ENCODE measurements at places on chromosomes 7 and 10.

DNA sequence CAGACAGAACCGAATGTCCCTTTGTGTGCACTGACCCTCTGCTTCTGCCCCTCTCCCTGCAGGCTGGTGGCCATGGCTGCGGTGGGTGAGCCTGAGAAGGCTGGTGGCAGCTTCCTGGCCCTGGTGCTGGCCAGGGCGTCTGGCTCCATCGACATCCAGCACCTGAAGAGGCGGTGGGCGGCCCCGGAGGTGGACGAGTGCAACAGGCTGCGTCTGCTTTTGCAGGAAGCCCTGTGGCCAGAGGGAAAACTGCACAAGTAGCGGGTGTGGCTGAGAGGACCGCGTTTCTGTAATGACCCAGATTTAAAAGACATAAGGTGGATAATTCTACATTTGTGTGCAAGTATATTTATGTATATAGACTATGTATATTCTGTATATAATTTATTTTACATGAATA lies 89.2 kb downstream of the DYNC2I1 start:
- DNase-seq, result no peak

- DNase-seq, result no peak
Observed at GRCh38 chr7:4136036-4136435, 546.1 kb upstream of the FOXK1 start.

DNA sequence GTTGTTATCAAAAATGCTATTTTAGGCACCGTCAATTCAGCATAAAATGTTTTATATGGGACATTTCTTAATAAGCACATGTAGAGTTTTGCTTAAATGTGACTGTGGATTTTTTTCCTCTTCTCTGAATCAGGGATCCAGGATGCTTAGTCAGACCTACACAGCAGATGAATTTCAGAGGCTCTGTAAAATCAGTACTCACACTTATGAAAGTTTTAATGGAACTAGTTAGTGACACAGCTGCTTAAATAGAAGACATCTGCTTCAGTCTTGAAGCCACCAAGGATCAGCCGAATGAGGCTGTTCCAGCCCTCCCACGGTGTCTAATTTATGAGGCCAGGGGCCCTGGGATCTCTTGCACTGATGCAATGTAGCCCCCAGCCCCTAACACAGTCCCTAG lies 136.0 kb downstream of the MYOF start:
- DNase-seq, result no peak

DNA sequence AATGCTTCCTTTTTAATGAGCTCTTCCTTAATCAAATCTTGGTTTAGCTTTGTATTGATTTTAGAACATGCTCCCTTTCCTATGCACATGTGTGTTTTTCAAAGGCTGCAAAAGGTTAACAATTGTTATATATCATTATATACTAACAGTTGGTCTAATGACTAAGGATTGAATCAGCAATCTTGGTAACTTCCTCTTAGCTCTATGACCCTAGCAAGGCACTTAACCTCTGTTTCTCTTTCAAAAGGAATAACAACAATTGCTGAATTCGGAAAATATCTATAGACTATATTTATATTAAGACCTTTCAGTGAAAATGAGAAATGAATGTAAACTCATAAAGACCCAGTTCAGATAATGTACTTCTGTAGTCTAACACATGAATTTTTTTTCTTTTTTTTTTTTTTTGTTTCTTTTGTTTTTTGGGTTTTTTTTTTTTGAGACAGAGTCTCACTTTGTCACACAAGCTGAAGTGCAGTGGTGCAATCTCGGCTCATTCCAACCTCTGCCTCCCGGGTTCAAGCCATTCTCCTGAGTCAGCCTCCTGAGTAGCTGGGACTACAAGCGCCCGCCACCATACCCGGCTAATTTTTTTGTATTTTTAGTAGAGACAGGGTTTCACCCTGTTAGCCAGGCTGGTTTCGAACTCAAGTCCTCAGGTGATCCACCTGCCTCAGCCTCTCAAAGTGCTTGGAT lies 48.8 kb downstream of the HOXA1 start:
- no peak for DNase-seq

DNA sequence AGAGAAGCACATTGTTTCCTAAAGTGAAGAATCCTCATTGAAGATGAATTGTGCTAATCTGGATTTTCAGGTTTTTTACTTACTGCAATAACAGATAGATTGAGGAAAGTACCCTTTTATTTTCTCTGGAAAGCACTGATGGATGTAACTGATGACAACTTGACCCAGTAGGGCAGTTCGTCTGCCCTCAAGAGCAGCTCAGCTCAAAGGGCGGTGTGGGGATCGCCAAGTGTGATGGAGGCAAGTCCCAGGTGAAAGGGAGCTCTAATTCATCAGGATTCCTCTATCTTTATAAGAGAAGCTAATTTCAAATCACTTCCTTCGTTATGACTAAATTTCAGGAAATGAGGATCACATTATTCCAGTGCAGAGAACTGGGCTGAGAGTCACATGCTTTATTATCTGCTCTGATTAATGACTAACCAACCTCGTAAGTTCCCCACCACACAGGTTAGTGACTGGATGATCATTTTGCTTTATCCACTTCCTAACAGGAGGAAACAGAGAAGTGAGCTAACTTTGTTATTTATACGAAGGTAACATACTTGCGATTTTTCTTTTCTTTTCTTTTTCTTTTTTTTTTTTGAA lies 98.8 kb downstream of the PFKFB3 start:
- no peak for DNase-seq

GRCh38 chr10:78770167-78771090 lies 298.3 kb upstream of the ZMIZ1 start:
- DNase-seq, result no peak

- DNase-seq, result no peak
Observed at GRCh38 chr10:32204606-32205005, 142.4 kb downstream of the EPC1 start.

DNA sequence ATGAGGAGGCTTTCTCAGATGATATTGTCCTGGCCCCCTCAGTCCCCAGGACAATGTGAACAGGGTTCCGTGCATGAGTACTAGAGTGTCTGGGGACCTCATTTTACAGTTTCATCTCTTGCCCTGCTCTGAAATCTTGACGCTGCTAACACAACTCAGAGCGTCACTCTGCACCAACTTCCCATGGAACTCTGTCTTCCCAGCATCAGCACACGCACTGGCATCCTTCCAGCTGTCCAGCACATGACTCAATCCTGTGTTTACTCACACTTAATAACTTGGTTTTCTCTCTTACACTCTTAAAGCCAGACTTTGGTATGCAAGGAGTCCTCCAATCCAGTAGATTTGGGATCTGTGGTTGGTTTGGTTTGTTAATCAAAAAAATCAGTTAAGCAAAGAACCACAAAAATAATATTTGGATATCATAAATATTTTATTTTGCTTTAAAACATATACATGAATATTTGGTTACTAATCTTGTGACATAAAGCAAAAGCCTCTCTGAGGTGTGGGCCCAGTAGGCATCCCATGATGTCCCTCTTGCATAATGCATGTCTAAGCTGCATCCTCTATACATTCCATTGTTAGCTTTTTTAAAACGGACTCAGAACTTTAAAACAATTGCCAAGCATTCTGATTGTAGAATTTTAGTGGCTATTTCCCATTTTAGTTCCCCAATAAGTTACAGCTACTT lies 131.0 kb downstream of the CXCL12 start:
- DNase-seq, result no peak

- DNase-seq, result no peak
Observed at GRCh38 chr10:88194961-88195367, 331.5 kb downstream of the PTEN start.
